NCI-H2227 treated with DMSO at 0.1 percent for 48 hours (cell line): ENCODE measurements at places on chromosomes 13 and 19.

DNA sequence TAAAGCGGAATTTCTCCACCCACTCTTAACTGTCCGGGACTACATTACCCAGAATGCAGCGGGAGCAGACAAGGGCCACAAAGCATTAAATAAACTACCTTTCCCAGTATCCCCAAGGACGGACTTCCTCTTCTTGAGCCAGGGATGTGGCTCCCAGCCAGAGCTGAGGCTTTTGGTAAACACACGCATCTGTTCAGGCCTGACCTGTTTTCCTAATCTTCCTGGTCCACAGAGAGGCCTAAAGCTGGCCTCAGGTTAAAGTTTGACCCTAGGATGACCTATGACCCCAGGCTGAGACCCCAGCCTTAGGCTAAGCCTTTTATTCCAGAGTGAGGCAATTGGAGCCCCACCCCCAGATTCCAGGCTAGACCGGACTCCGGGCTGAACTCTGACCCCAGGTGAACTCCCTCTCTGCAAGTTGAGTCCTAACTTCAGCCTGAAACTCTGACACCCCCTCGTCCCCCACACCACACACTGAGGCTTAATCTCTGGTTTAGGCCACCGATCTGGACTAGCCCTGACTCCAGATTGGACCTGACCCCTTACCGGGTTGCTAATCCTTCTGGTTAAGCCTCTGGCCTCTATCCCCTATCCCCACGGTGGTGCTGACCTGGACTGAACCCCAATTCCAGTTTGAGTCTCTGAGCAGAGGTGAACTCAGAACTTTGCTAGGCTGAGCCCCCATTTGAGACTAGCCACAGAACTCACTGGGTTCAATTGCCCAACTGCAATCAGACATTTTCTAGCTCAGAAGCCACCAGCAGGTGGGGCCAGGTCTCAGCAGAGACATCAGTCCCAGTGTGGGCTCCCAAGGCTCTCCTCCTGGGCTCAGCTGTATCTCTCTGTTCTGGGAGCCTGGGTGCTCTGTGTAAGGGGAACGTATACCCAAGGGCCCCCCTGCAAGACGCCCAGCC is 750 bp upstream of the GPR108 start:
- peak; percentile 11 for DNase-seq

DNA sequence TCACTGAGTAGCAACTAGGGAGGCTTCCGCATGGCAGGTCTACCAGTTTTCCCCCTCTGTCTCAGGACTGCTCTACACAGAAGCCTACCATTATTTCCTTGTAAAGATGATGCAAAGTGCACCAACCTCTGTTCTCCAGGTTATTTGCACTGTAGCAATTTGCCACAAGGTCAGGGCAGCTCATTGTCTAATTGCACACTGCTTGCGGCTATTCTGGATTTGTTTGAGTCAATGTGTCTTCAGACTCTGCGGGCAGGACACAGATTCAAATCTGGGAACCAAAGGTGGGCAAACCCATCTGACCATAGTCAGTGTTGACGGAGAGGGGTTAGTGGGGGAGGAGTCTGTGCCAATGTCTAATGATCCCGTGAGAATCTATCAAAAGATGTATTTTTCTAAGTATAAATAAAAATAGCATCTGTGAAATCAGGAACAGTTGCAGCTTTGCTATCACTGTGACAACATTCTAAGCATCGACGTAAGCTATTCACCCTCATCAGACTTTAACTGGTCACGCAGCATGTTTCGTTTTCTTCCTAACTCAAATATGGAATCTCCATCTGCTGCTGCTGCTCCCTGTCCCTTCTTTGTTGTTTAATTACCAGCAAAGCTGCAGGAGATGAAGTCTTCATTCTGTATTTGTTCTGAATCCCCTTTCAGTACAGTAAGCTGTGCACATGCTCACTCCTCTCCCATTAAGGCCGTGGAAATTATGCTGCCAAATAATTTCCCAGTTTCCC is 26.4 kb downstream of the CYSLTR2 start:
- DNase-seq, result no peak

GRCh38 chr13:33686772-33687480 is 131.0 kb upstream of the RFC3 start:
- DNase-seq, result no peak

DNA sequence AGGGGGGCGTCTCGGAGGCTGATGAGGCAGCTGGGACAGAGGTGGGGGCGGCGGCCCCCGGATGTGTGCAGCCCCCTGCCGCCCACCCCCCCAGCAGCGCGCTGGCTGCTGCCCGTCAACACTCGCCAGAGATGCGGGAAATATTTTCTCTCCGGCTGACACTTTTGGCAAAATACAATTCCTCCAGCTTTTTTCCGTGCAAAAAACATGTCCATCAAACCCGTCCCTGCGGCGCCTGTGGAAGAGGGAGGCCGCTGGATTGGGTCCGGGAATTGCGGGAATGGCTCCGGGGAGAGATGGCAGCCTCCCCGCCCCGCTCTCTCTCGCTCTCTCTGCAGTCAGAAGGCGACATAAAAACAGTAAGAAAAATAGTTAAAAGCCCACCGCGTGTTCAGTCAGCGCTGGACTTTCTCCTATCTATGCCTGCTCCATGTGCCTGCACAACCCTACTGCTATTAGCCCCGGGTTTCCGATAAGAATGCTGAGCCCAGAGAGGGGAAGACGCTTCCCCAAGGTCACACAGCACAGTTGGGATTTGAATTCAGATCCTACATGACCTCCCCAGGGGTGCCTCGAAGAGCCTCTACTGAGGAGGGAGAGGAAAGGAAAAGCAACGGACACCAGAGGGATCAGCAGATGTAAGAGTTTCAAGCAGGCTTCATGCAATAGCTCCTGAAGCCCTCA is 23.2 kb downstream of the ZNRF4 start:
- DNase-seq, result peak; percentile 11

- no peak for DNase-seq
Measured at GRCh38 chr19:5407356-5407755, 47.9 kb upstream of the ZNRF4 start.

DNA sequence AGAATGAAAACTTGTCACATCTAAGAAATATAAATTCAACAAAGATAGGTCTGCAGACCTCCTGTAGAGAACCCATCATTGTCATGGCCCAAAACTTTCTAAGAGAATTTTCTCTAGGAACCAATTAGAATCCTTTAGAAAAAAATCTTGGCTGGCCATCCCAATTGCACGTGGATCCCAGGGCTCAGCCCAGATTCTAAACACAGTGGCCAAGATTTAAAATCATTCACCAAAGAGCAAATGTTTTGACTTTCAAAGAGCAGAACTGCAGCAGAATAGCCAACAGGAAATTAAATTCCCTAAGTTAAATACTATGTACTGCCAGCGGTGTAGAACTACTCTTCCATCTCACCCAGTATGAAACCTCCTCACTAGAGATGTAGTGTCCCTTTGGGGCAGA is 21.3 kb downstream of the IPO5 start:
- DNase-seq, result no peak

DNA sequence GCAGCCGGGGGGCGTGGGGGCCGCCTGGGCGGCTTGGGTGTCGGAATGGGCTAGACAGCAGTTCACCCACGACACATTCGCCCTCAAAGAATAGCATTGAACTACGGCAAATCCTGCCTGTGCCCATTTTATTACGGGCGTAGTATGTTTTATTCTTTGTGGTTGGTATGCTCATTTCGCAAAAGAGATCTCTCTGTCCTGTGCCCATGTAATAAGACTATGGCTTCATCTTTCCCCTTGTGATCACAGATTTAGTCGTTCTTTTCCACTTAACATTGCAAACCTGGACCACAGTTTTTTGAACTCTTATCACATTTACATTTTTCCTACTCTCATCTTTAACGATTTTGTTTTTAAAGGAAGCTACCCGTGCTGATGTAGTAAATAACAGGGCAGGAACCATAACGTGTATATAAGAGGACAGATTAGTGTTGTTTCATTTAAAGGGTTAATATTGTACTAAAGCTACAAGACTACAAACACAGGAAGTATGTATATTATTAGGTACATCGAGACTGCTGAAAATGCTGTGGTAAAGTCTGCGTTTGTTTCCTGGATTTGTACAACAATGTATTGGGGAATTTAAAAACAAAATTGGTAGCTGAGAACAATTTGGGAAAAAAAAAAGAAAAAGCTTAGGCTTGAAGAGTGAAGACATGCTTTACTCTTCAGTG is 3.2 kb upstream of the MYCBP2 start:
- DNase-seq, result peak; percentile 68

GRCh38 chr13:21075011-21075378 is 13.6 kb upstream of the LATS2 start:
- DNase-seq, result no peak

- DNase-seq, result no peak
Measured at GRCh38 chr13:76636829-76637228, 249.4 kb downstream of the KCTD12 start.

DNA sequence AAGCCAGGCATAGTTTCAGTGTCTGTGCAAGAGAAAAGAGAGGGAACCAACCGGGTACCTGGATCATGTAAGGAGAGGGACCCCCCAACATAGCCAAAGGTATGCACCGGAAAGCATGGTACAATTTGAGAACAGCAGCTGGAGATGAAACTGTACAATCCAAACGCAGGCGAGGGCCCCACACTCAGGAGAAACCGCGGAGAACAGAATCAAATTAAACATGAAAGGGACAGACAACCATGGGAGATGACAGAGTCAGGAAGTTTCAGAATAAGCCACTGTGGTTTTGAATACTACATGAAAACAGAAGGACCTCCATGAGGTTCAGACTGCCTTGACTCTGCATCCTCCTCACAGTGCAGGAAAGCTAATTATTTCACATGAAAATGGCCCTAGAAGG is 62.9 kb upstream of the SPATA13 start:
- DNase-seq, result no peak

DNA sequence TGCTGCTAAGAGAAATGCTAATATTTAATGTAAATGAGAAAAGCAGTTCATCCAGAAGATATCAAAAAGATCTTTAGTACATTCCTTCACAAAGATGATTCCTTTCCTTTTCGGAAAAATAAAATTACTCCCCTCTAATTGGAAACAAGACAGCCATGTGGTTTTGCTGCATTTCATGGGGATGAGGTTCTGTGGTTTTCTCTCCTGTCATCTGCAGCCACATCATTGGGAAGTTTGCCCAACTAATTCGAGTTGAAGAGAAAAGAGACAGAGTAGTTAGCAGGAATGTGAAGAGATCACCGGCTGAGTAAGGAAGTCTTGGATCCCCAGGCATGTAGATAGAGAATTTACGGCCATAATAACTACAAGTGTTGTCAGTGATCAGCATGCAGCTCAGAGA is 122.1 kb downstream of the CYSLTR2 start:
- no peak for DNase-seq

DNA sequence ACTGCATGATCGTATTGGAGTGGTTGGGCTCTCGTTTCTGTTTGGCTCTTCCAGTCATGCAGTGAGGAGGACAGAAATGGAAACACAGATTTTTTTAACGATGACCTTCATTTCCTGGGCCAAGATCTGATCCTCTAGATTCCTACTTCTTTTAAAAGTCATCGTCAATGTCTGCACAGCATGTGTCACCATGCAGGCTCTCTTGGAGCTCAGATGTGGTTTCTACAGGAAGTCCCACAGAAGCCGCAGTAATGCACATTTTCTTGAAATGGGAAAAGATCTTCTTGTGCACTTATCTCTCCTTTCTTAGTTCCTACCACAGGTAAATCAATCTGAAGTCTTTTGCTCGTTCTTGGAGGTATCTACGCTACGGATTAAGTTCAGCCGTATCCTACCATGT is 626.9 kb downstream of the EFNB2 start:
- DNase-seq, result no peak

DNA sequence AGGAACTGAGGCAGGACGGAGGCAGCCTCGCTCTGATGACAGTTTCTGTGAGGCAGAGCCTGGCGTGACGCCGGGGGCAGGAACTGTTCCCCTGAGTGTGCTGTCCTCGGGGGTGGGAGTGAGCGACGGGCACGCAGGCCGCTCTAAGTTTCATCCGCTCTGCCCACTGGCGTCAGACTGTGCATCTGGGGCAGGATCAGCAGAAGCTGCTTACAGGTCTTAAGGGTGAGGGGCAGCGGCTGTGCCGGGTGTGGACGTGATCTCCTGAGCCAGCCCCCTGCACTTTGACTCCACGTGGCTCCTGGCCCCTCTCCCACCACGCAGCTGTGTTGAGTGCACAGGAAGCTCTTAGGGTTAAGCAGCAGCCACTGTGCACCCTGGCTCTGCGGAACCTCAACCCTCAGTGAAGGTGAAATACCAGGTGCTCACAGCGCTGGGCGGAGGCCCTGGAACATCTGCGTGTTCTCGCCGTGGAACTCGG is 1.5 kb downstream of the GRK1 start:
- no peak for DNase-seq

- no peak for DNase-seq
Measured at GRCh38 chr19:5463959-5464358, 8.7 kb downstream of the ZNRF4 start.

DNA sequence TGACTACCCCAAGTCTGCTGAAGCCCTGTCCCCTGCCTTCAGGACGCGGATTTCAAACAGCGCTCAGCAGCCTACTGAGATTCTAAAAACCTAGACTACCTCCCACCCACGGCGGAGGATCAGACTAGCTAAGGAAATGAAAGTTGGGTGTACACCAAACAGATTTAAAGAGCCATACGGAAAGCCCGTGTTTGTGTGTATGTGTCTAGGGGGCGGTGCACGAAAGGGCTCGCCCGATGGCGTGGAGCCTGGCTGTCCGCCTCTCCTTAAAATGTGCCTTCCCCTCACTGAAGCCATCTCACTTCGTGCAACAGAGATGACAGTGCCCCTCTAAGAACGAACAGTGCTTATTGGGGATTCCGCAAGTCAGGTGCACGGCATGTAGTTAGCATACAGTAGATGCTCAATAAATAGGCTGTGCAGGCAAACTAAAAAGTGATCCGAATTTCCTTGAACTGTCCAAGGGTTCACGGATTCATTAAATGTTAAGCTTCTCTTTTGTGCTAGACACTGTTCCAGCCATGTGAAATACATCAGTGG is 639 bp downstream of the LENG1 start:
- DNase-seq, result no peak

GRCh38 chr19:19410553-19411550 is 5.4 kb downstream of the GATAD2A start:
- DNase-seq, result no peak
